Stimulated activated CD8-positive, alpha-beta memory T cell treated with anti-CD3 and anti-CD28 coated beads, Interleukin-2, amount 100 ng/mL, for 1 hour (primary cell): ENCODE measurements at places on chromosomes 3 and 15.

DNA sequence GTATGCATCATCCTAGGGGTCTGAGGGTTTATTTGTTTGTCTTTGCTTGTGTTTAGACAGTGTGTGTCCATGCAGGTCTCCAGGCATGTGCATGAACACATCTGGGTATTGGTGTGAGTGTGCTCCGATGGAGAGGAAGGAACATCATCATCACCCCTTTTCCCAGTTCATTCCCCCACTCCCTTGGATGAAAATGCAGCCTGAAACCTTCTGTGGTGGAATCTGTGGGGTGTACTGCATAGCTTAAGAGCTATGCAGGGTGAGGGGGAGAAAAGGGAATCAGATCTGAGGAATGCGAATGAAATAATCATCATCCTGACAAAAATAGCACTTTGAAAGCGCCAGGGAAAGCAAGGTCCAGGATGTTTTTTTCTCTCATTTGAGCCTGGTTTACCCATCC, 520.1 kb downstream of the NTRK3 start:
- no peak for DNase-seq

DNA sequence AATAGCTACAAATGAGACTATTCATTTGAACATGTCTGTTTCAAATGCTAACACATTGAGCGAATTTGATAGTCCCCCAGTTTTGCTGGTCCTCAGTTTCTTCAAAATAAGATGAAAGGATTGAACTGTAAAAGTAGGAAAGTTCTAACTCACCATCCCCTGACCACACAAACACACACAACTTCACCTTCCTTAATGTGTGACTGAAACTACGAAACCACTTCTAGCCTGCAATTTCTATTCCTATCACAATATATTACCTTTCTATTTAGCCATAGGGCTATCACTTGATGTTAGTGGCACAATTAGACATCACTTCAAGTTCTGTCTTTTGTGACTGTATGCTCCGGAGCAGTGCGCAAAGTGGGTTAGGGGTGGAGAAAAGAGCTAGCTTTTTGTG, 14.9 kb downstream of the BTLA start:
- DNase-seq: no peak

- no peak for DNase-seq
These were observed 54.4 kb upstream of the HEG1 start for GRCh38 chr3:125110016-125110875.

GRCh38 chr15:31382713-31383045, 56.0 kb downstream of the KLF13 start:
- DNase-seq: no peak

- DNase-seq: no peak
These were observed 79.8 kb downstream of the NECTIN3 start for GRCh38 chr3:111151438-111151837.
